ENCODE measurements at places on chromosomes 3 and 15. TPM values are rescaled to one million over a fixed set of nuclear protein-coding genes. Genes with fewer than 3 reads are reported as not detected.

UBXN7 gene
- total RNA-seq = 21.4 TPM

CCR8 gene
- not detected for total RNA-seq

DNA sequence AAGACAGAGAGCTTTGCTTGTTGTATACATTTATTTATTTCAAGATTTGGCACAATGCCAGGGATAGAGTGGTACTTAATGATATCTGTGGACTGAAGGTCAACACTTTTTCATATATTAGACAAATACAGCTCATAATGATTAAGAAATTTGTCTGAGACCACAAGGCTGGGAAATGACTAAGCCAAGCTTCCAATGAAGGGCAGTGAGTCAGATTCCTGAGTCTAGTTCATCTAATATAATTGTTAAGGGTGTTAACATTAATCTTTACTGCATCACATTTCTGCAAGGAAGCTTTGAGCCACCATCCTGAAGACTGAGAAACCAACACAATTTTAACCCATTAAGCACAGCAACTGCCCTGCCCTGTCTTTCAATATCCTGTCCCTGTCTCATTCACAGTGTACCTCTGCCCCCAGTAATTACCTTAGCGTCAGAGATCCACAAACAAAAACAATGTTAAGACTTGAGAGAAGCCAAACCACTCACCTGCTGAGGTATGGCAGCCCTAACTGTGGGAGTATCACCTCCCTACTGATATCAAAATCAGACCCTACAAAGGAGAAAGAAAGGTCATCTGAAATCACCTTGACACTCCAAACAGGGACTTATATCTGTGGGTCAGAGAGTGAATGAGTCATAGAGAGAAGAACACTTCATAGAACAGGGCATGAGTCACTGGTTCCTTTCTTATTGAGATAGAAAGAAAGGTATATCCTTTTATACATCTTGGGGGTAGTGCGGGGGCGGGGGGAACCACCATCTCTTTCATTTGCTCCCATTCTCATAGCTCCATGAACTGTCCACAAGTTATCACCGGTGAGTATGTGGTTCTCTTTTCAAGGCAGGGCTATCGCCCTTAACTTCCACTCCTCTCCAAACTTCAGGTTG, 74.7 kb downstream of the MAGI1 start:
- H3K4me3 ChIP-seq = no peak overlapping the region
- H3K27me3 ChIP-seq = no peaks in the 10 kb centered on the region
- peaks cover 14% of the 10 kb centered on the region for H3K4me1 ChIP-seq
- no peak for DNase-seq
- no peaks in the 10 kb centered on the region for H3K36me3 ChIP-seq

DNA sequence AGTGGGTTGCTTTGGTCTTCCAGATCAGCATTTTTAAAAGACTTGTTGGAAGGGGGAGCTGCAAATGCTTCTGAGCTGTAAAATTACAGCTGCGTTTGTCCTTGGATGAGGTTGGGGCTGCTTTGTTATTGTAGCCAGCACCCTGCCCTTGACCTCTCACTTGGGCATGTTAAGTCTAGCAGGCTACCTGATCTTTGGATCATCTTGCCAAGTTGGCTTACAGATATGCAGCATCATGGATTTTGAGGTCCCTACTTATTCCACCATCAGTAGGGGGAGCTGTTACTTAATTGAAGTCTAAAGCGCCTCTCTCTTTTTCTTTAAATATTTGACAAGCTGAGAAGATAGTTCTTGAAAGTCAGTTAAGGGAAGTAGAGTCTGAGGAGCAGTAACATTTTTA, 793.0 kb downstream of the MCTP2 start:
- H3K27ac ChIP-seq = no peak overlapping the region
- no peak for DNase-seq
- H3K27me3 ChIP-seq = no peaks in the 10 kb centered on the region
- no peaks in the 10 kb centered on the region for H3K4me1 ChIP-seq
- no peak overlapping the region for H3K4me3 ChIP-seq

GRCh38 chr3:71008350-71008935, 575.1 kb downstream of the FOXP1 start:
- H3K4me3 ChIP-seq = no peak overlapping the region
- H3K4me1 ChIP-seq = peaks cover 54% of the 10 kb centered on the region
- peak overlapping the region; percentile 85 for H3K27ac ChIP-seq
- no peaks in the 10 kb centered on the region for H3K36me3 ChIP-seq

- no peaks in the 10 kb centered on the region for H3K36me3 ChIP-seq
- no peak overlapping the region for H3K4me3 ChIP-seq
- no peaks in the 10 kb centered on the region for H3K27me3 ChIP-seq
- no peaks in the 10 kb centered on the region for H3K4me1 ChIP-seq
- DNase-seq = no peak
These were observed 67.8 kb upstream of the CDAN1 start for GRCh38 chr15:42804739-42805138.

Measured in thyroid gland (tissue), 4 donors.